ACHN (cell line): ENCODE measurements at places on chromosomes 6 and 20.

DNA sequence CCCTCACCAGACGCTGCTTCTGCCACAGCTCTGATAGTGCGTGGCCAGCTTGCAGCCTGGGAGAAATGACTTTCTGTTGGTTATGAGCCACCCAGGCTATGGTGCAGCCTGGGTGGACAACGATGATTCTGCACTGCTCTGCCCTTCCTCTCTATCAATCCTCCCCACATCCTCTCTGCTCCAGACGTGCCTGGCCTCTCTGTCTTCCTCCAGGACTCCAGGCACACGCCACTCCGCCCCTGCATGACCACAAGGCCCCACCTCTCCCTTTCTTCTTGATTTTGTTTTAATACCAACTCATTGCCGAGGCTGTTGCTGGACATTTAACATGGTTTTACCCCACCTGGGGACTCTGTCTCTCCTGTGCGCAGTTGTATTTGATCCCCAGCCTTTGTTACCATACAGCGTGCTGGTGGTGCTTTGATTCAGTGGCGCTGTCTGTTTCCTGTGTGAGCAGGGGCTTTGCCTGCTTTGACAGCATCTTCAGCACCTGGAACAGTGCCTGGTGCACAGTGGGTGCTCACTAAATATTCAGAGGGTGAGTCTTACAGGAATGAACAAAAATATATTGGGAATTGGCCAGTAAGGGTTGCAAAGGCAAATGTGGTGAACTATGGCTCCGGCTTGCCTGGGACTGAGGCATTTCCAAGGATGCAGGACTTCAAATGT lies 280.9 kb downstream of the CDH26 start:
- no peak for DNase-seq

GRCh38 chr20:24535941-24536730 lies 66.7 kb downstream of the SYNDIG1 start:
- no peak for DNase-seq

DNA sequence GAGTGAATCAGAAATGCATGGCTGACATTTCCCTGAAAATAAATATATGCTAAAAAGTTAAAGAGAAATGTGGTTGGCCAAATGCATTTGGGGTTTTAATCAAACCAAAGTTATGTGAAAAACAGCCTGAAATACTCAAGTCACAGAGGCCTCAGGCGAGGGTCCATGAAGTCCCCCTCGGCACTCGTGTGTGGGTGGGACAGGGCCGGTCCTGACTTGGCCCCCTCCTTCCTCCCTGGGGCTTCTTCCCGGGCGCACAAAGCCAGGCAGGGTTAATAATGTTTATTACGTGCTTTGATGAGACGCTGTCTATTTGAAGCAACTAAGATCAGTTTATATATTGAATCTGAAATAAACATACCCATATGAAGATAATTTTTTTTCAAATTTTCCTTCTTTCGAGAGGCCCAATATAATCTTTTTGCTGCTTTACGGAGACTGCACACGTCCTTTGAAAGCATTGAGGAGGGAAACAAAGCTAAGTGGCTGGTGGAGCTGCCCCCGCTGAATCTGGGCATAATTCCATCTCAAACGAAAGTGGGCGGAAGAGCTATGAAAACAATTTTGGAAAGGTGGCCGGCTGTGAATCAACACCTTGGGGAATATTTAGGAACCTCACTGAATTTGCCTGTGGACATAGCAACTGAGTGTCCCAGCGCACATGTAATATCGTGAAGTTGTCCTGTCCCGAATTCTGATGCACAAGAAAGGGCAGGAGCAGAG lies 55.8 kb upstream of the SMOC2 start:
- no peak for DNase-seq

DNA sequence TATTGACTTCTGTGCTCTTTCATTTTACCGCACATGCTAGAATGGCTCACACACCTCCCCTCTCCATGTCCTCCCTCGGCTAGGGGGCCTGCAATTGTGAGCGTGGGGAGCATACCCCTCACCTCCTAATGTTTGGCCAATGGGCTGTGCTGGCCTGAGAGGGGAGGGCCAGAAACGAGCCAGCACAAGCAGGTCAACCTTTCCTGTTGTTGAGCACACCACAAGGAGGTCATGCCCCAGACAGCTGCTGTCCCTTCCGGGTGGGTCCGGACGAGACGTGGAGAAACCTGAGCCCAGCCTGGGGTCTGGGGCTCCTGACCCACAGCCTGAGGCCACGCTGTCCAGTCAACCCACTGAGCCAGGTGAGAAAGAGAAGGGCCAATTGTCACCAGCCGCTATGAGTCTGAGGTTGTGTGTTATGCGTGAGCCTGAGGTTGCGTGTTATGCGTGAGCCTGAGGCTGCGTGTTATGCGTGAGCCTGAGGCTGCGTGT lies 77.4 kb downstream of the TTLL2 start:
- DNase-seq, result no peak
